Epithelial cell of alveolus of lung (primary cell): ENCODE measurements at places on chromosomes 5 and 9. TPM values are rescaled to one million over a fixed set of nuclear protein-coding genes. Genes with fewer than 3 reads are reported as not detected.

The PCDHA7 gene
- under 0.01 TPM in 1 of 2 replicates, not detected in the other for total RNA-seq

The CHSY3 gene
- total RNA-seq: 1.7 and 3.7 TPM in 2 replicates

The SHOC1 gene
- not detected in 2 replicates for total RNA-seq

The SIGMAR1 gene
- total RNA-seq: 99.2 and 152 TPM in 2 replicates

The DOK3 gene
- total RNA-seq: 0.91 and 1.5 TPM in 2 replicates

The DBH gene
- not detected in 2 replicates for total RNA-seq

The SCGB3A2 gene
- total RNA-seq: not detected in 2 replicates

The LAMC3 gene
- total RNA-seq: 1.8 and 3.7 TPM in 2 replicates

The AHRR gene
- 7.0 and 47.7 TPM in 2 replicates for total RNA-seq

The TYRP1 gene
- 7.4 and 14.4 TPM in 2 replicates for total RNA-seq

The CDKN2A gene
- 0.64 and 8.3 TPM in 2 replicates for total RNA-seq

The CAVIN4 gene
- 0.65 and 1.9 TPM in 2 replicates for total RNA-seq

The PCDHGB7 gene
- total RNA-seq: 7.2 and 23.6 TPM in 2 replicates

The FCN2 gene
- not detected in 2 replicates for total RNA-seq

The TLR4 gene
- 0.64 and 1.4 TPM in 2 replicates for total RNA-seq
